Heart left ventricle (tissue), 16 donors: ENCODE measurements at places on chromosomes 4 and X. TPM values are rescaled to one million over a fixed set of nuclear protein-coding genes. Genes with fewer than 3 reads are reported as not detected.

DNA sequence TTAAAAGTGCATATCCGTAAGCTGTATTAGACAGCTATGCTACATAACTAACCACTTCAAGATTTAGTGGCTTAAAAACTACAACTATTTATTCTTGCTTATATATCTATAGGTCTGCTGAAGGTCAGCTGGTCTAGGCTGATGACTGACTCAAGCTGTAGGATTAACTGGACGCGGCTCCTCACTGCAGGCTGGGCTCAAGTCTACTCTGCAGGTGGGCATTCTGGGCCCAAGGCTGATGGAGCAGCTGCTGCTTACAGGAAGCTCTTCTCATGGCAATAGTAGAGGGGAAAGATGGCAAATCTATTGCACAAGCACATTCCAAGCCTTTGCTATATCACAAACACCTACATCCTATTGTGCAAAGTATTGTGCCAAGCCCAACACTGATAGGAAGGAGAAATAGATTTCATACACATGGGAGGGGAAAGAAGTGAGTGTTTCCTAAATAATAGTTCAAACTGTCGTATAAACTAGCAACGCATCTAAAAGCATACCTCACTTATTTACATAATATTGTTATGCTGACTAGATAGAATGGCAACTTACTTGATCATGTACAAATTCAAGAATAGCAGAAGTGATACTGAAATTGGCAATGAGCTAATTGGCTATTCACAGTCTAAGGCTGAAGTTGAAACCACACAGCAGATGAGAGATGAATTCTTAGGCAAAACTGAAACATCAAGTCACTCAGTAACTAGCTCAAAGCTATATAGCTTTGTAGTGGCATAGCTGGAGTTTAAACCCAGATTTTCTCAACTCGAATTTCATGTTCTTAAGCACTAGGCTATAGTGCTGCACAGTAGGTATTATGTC is 263.8 kb downstream of the NKX6-1 start:
- no peak for DNase-seq
- H3K36me3 ChIP-seq, result no peaks in the 10 kb centered on the region
- no peak overlapping the region for H3K4me3 ChIP-seq
- no peaks in the 10 kb centered on the region for H3K4me1 ChIP-seq

Gene IGSF1
- 1.1 TPM for total RNA-seq

GRCh38 chr4:102420563-102421398 is 75.5 kb upstream of the SLC39A8 start:
- no peak overlapping the region for H3K4me3 ChIP-seq
- H3K27me3 ChIP-seq, result no peaks in the 10 kb centered on the region
- no peak overlapping the region for H3K27ac ChIP-seq

DNA sequence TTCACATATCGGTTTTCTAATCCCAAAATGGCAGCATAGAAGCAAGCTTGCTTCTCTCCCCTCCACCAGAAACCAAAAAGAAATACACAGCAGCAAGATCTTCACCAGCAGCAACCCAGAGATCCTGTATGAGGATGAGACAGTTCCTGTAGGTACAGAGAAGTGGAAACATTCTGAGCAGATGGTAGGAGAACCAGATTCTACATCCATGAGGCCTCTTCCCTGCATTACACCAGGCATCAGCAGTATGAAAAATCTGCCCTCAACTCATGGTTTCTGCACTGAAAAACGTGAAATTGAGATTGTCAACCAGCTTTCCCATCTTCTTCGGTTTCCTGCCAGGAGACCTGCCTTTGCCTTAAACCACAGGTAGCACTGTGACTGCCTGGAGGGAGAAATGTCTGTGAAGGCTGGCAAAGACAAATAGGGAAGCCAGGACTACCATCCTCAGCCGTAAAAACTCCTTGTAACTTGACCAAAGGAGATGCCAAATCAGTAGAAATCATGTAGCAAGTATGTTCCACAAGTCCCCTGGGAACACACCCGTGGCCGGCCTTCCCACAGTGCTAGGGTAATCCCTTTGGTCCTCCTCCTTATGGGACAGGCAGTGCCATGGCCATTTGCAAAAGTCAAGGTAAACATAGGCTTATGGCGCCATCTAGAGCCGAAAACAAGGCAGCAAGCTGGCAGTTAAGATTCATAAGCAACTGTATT is 24.0 kb upstream of the MTHFD2L start:
- no peak overlapping the region for H3K4me3 ChIP-seq
- no peaks in the 10 kb centered on the region for H3K27me3 ChIP-seq
- H3K4me1 ChIP-seq, result no peaks in the 10 kb centered on the region
- no peak overlapping the region for H3K27ac ChIP-seq

Gene LRAT
- total RNA-seq, result not detected

Gene SLC6A8
- 182 TPM for total RNA-seq

Gene SUPT20HL1
- not detected for total RNA-seq

GRCh38 chrX:48971249-48972219 is at the start of gene KCND1:
Gene KCND1 (minus strand): TSS chrX:48971844. CDS start chrX:48970271, 1,573 bp downstream.
- no peaks in the 10 kb centered on the region for H3K36me3 ChIP-seq
- H3K4me3 ChIP-seq, result peak within 1 kb of the TSS; percentile 35
- DNase-seq, result peak; percentile 46
- H3K4me1 ChIP-seq, result no peaks in the 10 kb centered on the region

Gene PWWP3B
- 5.4 TPM for total RNA-seq

DNA sequence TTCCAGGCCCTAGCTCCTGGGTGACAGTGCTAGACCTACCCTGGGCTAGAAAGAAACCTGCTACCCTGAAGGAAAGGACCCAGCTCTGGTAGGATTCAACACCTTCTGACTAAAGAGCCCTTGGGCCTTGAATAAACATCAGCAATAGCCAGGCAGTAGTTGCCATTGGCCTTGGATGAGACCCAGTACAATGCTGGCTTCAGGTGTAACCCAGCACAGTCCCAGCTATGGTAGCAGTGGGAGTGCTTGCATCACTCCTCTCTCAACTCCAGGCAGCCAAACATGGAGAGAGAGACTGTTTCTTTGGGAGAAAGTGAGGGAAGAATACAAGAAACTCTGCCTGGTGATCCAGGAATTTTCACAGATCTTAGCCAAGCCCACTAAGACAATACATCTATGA is 73.5 kb upstream of the CXorf66 start:
- no peak overlapping the region for H3K27ac ChIP-seq
- no peaks in the 10 kb centered on the region for H3K36me3 ChIP-seq
- no peak for DNase-seq
- no peak overlapping the region for H3K4me3 ChIP-seq

GRCh38 chr4:124945422-124945821 is 232.9 kb upstream of the ANKRD50 start:
- DNase-seq, result no peak
- H3K27me3 ChIP-seq, result no peaks in the 10 kb centered on the region
- H3K36me3 ChIP-seq, result no peaks in the 10 kb centered on the region
- no peak overlapping the region for H3K4me3 ChIP-seq

GRCh38 chr4:76589402-76589801 is 154.4 kb downstream of the SHROOM3 start:
- no peaks in the 10 kb centered on the region for H3K4me1 ChIP-seq
- H3K36me3 ChIP-seq, result no peaks in the 10 kb centered on the region
- peak overlapping the region; percentile 62 for H3K27ac ChIP-seq
- no peak for DNase-seq
- no peaks in the 10 kb centered on the region for H3K27me3 ChIP-seq
- H3K4me3 ChIP-seq, result no peak overlapping the region
